HFFc6 (cell line): ENCODE measurements at places on chromosomes 3 and 15. TPM values are rescaled to one million over a fixed set of nuclear protein-coding genes. Genes with fewer than 3 reads are reported as not detected.

- DNase-seq: no peak
These were observed 29.6 kb downstream of the PRKCD start for GRCh38 chr3:53190659-53191058.

GRCh38 chr3:146465693-146466465 lies 3.5 kb downstream of the PLSCR2 start:
- DNase-seq: no peak

DNA sequence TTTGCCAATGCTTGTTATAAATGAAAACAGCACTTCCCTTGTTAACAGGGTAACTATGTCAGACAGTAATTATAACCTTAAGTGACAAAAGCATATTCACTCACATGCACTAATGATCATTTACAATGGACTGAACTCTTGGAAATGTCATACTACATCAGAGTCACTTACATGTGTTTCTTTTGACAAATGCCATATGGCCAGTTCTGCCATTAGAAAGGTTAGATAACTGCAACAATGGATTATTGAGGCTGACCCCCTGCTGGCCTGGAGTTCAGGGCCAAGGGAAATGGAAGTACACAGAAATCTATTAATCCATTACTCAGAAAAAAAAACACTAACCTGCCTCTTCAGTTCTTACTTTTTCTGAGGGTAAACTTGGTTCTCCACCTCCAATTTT lies 313.4 kb downstream of the CNTN3 start:
- no peak for DNase-seq

DNA sequence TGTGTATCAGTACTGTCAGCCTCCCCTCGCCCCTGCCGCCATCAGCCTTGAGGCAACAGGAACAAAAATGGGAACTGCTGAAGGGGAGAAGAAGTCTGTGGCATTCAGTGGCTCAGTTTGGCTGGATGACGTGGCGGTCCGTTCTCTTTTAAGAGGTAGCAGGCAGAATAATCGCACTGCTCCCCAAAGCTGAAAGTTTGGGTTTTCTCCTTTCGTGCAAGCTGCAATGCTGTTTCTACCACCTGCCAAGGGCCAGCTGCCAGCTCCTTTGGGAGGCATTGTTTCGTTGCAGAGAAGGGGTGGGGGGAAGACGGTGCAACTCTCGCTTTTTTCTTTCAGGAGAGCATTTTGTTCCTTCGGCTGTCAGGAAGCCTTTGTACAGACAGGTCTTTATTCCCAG lies 369.6 kb upstream of the RORA start:
- no peak for DNase-seq

- peak; percentile 37 for DNase-seq
These were observed 3.2 kb upstream of the TBC1D23 start for GRCh38 chr3:100257586-100257985.

GRCh38 chr3:98972155-98972554 lies 70.7 kb upstream of the DCBLD2 start:
- peak; percentile 91 for DNase-seq

DNA sequence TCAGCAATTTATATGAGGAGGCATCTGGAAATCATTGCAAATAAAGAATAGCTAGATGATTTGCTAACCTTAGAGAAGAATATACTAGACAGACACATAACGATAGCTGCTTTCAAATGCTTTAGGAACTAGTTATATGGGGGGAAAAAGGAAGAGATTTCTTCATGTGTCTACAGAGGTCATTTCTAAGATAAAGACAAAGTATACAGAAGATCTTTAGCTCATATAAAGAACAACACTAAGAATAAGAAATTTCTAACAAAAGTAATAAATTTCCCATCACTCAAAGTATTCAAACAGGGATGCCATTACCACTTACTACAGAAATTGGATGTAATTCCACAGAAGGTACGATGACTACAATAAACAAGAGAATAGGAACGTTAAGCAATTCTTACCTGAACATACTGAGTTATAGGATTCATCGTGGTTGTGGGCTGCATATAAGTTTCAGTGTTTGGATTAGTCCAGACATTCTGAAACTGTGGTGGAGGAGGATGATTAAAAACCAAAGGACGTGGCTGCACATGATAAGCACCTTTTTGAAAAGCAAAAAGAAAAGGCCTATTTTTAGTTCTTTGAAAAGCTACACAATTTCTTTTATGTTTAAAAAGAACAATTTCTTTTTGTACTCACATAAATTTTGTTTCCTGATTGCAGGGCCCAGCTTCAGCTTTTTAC lies 8.7 kb downstream of the DAZL start:
- DNase-seq: no peak

DNA sequence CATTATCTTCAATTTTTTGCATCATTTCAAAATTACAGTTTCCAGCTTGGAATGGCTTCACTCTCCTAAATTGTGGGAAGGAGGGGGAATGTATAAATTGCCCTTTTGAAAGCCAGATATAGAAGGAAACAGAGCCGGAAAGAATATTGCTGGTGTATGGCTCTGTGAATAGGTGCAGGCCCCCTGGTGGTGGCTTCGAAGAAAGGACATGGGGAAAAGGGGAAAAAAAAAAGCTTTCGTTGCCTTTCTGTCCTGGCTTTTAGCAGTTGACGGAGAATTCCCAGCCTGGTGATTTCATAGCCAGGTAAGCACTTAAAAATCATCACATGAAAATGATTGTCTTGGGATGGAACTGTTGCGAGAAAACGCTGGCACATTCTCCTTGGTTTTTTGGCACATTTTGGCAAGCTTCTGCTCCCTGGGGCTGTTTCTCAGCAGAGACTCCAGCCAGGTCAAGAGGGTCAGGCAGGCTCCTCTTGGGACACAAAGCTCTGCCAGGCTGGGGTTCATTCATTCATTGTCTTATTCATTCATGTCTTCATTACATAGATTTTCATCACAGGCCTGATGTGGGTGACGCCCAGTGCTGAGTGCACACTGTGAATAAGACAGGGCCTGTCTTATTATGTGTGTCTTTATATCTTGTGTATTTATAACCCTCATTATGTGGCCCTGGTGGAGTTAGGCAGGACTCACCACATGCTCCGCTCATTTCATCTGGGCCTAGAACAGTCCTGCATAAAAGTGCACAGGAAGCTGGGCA lies 300.0 kb upstream of the TPM1 start:
- peak; percentile 92 for DNase-seq

The NANOGP8 gene
- not detected in 3 replicates for total RNA-seq

GRCh38 chr3:4313606-4314293 lies 10.6 kb downstream of the SETMAR start:
- DNase-seq: no peak

The SPRED1 gene
- 39.7 to 44.9 TPM (median 39.9 TPM) in 3 replicates for total RNA-seq

DNA sequence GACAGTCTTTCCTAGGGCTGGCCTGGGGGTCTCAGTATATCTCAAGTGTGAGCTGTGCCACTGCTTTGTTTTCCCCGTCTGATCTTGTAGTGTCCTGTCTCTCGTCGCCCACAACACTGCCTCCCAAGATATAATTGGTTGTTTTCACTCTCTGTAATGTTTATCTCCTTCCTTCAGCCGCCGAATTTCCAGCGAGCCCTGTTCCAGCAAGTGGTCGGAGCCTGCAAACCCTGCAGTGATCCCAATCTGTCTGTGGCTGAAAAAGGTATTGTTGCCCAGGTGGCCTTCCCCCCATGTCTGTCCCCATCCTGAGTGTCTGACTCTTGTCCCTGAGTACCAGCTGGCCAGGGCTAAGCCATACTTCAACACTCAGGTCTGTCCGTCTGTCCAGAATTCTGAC lies 9.5 kb upstream of the MANF start:
- DNase-seq: no peak

GRCh38 chr3:184372296-184372821 lies 5.6 kb downstream of the THPO start:
- DNase-seq: no peak

- no peak for DNase-seq
These were observed 389.3 kb upstream of the ATP11B start for GRCh38 chr3:182404031-182404430.
